Peyer's patch (tissue), 4 donors: ENCODE measurements at places on chromosomes 5 and 9. TPM values are rescaled to one million over a fixed set of nuclear protein-coding genes. Genes with fewer than 3 reads are reported as not detected.

DNA sequence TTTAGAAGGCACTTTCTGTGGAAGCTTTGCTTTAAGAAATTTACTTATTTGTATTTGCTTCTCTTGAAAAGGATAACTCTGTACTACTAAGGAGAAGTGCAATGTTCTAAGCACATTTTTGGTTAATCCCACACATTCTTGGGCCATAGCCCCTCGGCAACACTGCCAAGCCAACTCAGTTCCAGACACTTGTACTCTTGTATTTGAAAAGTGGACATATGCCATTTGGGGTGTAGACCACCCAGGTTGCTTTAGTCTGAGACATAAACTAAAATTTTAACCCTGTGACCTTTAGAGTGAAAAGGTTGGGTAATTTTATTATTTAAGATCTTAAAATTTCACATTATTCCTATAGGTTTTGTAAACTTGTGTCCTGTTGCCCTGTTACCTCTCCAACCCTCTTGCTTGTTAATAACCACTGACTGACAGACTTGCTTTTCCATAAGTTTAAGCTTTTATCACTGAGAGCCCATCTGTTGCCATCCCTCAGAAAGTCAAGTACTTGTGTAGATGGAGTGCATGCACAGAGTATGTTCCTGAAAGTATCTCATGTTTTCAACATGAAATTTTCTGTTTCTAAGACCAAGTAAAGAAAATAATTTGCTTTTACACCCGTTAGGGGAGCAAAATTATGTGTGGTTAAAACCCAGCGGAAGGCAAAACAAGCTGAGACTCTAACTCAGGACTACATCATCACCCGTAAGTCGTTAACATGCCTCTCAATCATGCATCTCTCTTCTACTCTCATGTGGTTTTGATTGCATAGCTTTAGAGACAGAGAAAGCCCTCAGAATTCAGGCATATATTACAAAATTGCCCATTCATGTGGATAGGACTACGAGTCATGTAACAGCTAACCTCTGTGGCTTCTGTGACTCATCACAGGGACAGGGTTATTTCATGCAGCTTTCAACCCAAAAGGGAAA, 117.3 kb downstream of the GDNF start:
- no peaks in the 10 kb centered on the region for H3K4me1 ChIP-seq
- no peak overlapping the region for H3K27ac ChIP-seq
- no peak overlapping the region for H3K4me3 ChIP-seq

DNA sequence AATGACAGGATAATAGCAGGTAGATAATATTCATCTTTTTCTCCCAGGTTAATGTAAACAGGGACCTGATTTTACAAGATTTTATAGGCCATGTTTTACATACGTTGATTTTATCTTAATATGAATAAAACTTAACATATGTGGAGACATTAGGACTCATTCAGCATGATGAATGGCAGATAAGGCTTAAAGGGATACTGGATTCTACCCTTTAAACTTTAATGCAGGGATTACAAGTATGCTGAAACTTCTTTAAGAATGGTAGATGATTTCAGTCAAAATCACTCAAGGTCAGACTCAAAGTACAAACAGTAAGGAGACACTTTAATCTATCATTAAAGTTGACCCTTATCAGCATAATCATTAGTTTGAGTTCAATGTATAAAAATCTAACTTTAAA, 274.5 kb upstream of the IZUMO3 start:
- no peaks in the 10 kb centered on the region for H3K36me3 ChIP-seq
- no peak for DNase-seq
- no peaks in the 10 kb centered on the region for H3K4me1 ChIP-seq
- no peaks in the 10 kb centered on the region for H3K27me3 ChIP-seq
- no peak overlapping the region for H3K27ac ChIP-seq

- H3K36me3 ChIP-seq = no peaks in the 10 kb centered on the region
- no peaks in the 10 kb centered on the region for H3K27me3 ChIP-seq
- no peaks in the 10 kb centered on the region for H3K4me1 ChIP-seq
- H3K4me3 ChIP-seq = no peak overlapping the region
Observed at GRCh38 chr5:137278476-137278875, 220.7 kb downstream of the SPOCK1 start.

DNA sequence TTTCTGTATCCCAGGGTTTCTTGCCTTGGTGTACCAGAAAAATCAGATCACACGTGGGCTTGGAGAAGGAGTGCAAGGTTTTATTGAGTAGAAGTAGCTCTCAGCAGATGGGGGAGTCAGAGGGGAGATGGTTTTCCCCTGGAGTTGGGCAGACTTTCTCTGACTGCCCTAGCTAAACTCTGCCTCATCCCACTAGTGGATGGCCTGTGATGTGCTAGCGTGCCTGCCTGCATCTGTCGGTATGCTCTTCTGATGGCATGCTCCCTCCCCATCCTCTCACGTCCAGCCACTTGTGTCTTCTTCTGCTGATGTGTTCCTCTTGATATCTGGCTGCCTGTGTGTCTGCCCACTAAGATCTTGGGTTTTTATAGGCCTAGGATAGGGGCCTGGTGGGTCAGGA, 616.1 kb upstream of the RGMB start:
- H3K27me3 ChIP-seq = no peaks in the 10 kb centered on the region
- H3K36me3 ChIP-seq = no peaks in the 10 kb centered on the region
- no peak overlapping the region for H3K27ac ChIP-seq
- H3K4me1 ChIP-seq = no peaks in the 10 kb centered on the region
- H3K4me3 ChIP-seq = no peak overlapping the region

GRCh38 chr5:72501488-72501887, 5.7 kb downstream of the ZNF366 start:
- H3K4me3 ChIP-seq = no peak overlapping the region
- no peak overlapping the region for H3K27ac ChIP-seq
- H3K36me3 ChIP-seq = no peaks in the 10 kb centered on the region
- no peak for DNase-seq
- H3K4me1 ChIP-seq = no peaks in the 10 kb centered on the region
- H3K27me3 ChIP-seq = no peaks in the 10 kb centered on the region

DNA sequence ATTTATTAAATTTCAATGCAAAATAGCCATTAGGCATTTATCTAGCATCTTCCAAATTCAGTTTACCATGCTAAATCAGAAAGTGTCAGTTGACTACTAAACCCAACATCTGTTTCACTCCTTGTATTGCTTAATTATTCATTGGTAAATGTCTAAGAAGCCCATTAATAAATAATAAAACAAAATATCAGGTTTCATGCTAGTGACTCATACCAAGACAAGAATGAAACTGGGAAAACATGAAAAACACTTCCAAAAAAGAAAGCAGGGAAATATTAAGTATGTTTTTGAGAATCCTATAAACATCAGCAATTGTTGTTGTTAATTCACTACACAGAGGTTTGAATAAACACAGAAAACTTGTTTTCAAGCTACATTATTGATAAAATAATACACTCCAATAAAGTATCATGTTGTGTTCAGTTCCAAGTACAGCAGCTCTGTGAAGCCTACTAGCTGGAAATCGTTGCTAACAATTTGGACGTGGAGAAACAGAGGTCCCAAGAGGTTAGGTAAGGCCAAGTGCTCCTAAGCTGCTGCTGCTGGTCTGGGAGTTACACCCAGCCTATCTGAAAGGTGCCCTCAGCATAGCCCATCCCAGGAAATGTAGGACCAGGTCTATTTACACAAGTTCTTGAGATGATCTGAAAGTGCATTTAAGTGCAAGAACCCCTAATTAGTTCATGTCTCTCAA, 78.8 kb downstream of the GNAQ start:
- H3K4me1 ChIP-seq = no peaks in the 10 kb centered on the region
- no peak overlapping the region for H3K4me3 ChIP-seq
- no peaks in the 10 kb centered on the region for H3K36me3 ChIP-seq
- DNase-seq = no peak
- peak overlapping the region; percentile 6 for H3K27ac ChIP-seq

GRCh38 chr9:88007291-88007650, 32.9 kb upstream of the CDK20 start:
- no peak overlapping the region for H3K27ac ChIP-seq
- no peaks in the 10 kb centered on the region for H3K27me3 ChIP-seq
- no peaks in the 10 kb centered on the region for H3K4me1 ChIP-seq
- H3K4me3 ChIP-seq = no peak overlapping the region
- DNase-seq = no peak
- no peaks in the 10 kb centered on the region for H3K36me3 ChIP-seq

DNA sequence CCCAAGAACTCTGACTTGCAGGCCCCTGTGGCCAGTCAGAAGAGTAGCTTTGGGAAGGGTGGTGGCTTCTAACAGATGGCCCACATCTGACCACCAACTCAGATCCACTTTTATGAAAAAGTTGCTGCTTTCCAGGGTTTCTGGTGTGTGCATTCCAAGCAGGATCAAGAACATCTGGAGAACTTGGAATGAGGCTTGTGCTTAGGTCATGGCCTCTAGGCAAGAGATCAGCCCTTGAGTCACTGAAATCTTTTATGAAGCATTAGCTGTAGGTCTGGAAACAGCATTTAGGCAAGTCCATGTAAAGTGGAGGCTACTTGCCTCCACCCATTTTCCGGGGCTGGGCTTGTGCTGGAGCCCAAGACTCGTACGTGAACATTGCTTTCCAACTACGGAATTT, 433.3 kb downstream of the SH3GL2 start:
- DNase-seq = no peak
- H3K27me3 ChIP-seq = no peaks in the 10 kb centered on the region
- H3K4me3 ChIP-seq = no peak overlapping the region
- H3K4me1 ChIP-seq = no peaks in the 10 kb centered on the region
- H3K27ac ChIP-seq = no peak overlapping the region

The C9orf153 gene
- not detected for total RNA-seq

The DNAH5 gene
- total RNA-seq = 0.28 TPM
